ENCODE measurements at places on chromosomes 13 and 19. TPM values are rescaled to one million over a fixed set of nuclear protein-coding genes. Genes with fewer than 3 reads are reported as not detected.
A peak's percentile ranks its signal among the peaks of the same experiment; 100 is the strongest.

FCER2 gene
- not detected for total RNA-seq

DNA sequence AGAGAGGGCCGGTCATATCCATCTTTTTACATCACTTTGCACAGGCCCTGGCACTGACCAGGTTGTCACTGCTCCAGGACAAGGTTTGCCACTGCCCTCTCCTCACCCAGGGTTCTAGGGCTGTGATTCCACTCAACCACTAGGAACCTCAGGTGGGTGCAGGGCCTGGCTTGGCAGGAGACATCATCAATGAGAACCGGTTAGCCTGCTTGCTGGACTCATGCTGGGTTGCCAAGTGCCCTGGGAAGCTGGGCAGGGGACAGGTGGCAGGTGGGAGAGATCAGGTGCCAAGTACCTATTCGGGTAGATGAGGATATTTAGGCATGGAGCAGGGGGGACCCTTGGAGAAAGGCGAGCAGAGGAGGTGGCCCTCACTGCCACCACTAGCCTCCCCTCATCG, 4.2 kb upstream of the CERS4 start:
- DNase-seq, result no peak

TNNT1 gene
- total RNA-seq, result 7.4 TPM

GRCh38 chr13:33997574-33997973, 179.6 kb downstream of the RFC3 start:
- no peak for DNase-seq

- DNase-seq, result no peak
Measured at GRCh38 chr19:53010494-53010893, 3.2 kb upstream of the ERVV-1 start.

DNA sequence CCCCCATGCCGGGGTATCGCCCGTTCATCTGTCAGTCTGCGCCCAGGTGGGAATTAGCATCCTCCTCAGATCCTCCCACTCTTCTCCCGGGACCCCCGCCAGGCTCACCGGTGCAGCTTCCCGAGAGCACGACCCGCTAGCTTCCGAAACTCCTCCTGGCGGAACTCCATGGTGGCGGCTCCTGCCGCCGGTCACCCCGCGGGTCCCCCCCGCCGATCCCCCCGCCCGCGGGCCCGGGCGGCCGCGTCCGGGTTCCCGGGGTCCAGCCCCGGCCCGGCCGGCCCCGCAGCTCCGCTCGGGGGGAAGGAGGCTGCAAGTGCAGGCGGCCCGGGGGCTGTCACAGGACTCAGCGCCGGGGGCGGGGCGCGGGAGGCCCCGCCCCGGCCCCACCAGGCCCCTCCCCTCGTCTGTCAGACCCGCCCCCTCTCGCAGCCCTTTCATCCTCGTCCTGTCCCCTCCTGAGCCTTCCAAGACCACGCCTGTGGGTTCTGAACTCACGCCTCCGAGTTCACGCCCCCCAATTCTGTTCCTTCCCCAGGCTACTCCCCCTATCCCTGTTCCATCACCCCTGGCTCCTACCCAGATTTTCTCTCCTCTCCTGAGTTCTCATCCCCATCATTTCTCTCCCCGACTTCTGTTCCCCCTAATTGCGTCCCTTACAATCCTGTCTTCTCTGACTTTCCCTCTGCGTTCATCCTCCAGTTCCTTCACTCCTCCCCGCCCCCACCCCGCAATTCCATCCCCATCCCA, at the start of gene SLC17A7:
Gene SLC17A7 (minus strand): TSS at position 318 of the 750 bp plus-strand sequence. CDS start 148 bp downstream, at position 170.
- DNase-seq, result no peak

DNAAF3 gene
- 0.17 TPM for total RNA-seq

ANGPTL8 gene
- not detected for total RNA-seq

GRCh38 chr19:56252699-56253422, 19.7 kb upstream of the EDDM13 start:
- peak; percentile 62 for DNase-seq

PIK3R2 gene
- 10.1 TPM for total RNA-seq

- DNase-seq, result no peak
Measured at GRCh38 chr19:3266792-3267514, 42.5 kb downstream of the CELF5 start.

ZNF681 gene
- total RNA-seq, result 0.66 TPM

LRRC25 gene
- 4.6 TPM for total RNA-seq

GRCh38 chr13:109422161-109422560, 364.2 kb downstream of the IRS2 start:
- DNase-seq, result no peak

ZFP36 gene
- total RNA-seq, result 3.1 TPM

DNA sequence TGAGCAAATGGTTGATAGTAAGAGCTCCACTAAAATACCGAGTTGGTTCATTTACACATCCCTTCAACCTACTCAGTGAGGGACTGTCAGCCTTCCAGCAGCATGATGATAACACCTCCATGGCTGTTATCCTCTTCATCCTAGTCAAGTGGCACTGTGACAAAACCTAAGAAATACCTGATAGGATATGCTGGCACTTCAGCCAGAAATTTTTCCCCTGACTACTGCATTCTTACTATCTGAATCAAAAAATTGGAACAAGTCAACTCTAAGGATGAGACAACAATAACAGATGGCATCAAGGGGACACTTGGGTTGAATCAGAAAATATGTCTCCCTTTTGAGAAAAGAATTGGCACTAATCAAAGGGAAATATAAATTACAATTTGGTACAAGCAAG, 193.9 kb downstream of the KCTD12 start:
- no peak for DNase-seq

RUVBL2 gene
- total RNA-seq, result 128 TPM

GRCh38 chr19:29293292-29293691, 80.3 kb upstream of the UQCRFS1 start:
- DNase-seq, result no peak

GRCh38 chr19:5293612-5294378, 46.8 kb downstream of the PTPRS start:
- DNase-seq, result peak; percentile 52

DNA sequence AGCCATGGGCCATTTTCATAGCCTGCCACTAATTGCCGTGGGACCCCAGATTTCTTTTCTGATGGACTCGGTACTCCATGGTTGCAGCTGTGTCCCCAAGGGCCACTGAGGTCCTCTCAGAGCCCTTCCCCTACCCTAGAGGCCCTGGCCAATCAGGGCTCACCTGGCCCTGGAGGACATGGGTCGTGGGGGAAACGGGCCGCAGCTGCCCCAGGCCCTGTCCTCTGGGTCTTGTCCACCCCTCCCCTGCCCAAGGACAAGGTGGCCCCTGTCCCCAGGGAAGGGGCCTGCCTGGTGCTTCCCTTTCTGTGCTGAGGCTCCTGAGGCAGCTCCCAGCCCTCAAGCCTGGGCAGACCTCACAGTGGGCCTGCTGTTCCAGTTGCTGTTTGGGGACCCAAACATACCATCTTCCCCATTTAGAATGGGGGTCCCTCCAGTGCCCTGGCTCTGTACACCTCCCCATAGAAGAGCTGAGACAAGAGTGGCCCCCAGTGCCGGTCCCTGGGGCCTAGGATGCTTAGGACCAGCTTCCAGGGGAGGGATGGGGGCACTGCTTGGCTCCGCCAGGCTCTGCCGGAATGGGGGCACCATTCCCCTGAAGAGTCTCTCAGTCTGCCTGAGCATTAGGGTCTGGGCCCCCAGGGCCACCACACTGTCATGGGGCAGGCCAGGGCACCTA, 3.2 kb downstream of the RAB11B start:
- no peak for DNase-seq

DNA sequence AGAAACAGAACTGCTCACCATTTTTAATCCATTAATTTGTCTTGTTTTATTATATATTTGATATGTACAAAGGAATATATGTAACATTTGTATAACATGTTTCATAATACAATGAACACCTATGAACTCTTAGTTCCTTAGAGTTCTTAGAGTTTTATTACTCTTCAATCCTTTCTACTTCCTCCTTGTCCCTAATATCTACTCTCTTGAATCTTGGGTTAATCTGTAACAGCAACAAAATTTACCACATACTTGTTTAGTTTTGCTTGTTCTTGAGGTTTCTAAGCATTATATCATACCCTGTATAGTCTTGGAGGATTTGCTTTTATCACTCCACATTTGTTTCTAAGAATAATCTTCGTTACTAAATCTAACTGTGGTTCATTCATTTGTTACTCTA, 151.4 kb downstream of the PDS5B start:
- peak; percentile 13 for DNase-seq

LYL1 gene
- under 0.01 TPM for total RNA-seq

DNA sequence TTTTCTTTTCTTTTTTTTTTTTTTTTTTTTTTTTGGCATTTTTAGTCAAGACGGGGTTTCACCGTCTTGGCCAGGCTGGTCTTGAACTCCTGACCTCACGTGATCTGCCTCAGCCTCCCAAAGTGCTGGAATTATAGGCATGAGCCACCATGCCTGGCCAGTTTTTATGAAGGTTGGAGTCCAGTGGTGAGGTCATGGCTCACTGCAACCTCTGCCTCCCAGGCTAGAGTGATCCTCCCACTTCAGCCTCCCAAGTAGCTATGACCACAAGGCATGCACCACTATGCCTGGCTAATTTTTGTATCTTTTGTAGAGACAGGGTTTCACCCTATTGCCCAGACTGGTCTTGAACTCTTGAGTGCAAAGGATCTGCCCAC, 4.2 kb downstream of the SNRPA start:
- no peak for DNase-seq

DNA sequence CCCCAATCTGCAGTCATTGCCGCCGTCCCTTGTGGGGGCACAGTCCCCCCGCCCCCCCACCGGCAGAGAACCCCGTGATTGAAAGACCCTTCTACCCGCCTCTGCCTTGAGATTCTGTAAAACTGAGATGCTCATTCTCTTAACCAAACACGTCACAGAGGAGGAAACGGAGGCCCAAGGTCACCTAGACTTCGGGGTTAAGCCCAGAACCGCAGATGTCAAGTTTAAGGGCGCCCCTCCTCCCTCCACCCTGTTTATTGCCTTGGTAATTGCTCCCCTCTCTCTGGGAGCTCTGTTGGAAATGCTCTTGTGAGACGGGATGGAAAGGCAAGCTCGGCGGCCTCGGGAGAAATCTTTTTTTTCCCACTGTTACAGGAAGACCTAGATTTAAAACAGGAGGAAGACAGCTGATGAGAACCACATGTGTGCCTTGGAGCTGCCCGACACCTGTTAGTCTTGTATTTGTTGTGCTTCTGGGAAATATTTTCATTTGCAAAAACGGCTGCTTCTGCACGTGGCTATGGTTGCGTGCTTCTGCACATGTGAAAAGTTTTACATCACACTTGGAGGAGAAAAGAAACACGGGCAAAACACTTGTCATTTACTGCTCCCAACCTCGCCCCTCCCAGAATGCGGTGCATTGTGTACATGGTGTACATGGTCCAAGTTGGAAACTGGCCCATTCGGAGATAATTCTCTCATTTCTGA, 1.1 kb upstream of the MED26 start:
- DNase-seq, result peak; percentile 23

DNA sequence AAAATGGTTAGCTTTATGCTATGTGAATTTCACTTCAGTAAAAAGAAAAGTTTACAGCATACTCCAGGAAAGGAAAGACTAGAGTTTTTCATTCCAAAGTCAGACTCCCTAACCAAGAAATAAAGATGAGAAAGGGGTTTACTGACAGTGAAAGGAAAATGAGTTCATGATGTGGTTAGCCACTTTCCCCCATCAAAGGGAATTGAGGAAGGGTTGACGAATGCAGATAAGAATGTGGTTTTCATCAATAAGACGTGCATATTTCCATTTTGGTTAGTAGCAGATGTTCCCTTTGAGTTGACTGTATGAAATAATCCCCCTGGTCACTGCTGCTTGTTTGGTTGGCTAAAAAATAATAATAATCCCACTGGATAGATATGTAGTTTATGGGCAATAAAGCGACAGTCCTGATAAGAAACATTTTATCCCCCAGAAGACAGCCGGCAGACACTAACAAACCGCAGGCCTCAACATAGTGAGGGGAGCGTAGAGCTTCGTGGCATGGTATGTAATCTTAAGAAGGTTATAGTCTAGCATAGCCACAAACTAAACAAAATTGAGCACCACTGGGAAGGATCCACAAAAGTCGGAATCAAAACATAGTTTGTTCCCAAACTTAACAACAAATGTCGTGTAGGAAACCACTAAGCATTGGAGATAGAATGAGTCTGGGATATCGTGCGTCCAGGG, 114.8 kb downstream of the COL4A2 start:
- peak; percentile 78 for DNase-seq

GRCh38 chr19:49441960-49442350, 628 bp upstream of the SLC17A7 start:
- no peak for DNase-seq

DNA sequence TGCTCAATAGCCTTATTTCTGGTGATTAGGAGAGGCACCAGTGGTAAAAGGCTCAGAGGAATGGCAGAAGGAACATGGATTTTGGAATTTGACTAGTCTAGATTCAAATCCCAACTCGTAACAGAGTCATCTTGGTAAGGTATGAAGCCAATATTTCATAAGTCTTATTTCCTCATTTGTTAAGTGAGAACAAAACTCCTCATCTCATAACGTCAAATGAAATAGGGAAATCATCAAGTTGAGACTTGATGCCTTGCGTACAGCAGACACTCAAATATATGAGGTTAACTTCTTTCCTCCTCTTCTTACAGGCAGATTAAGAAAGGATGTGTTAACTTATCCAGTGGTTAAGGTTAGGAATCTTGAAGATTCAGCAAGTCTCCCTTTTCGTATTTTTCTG, 189.2 kb downstream of the DLEU7 start:
- DNase-seq, result no peak

PSG6 gene
- total RNA-seq, result 0.17 TPM

GRCh38 chr13:101690871-101691270, 238.4 kb downstream of the ITGBL1 start:
- DNase-seq, result no peak

CEACAM3 gene
- total RNA-seq, result not detected

GRCh38 chr19:35115177-35115951, at the start of gene FXYD3:
FXYD3 (plus strand) TSS chr19:35115823; CDS start chr19:35119377, 3,554 bp downstream.
- no peak for DNase-seq

FFAR2 gene
- not detected for total RNA-seq

GRCh38 chr13:89458456-89458855, 1787.3 kb downstream of the SLITRK5 start:
- no peak for DNase-seq

DNA sequence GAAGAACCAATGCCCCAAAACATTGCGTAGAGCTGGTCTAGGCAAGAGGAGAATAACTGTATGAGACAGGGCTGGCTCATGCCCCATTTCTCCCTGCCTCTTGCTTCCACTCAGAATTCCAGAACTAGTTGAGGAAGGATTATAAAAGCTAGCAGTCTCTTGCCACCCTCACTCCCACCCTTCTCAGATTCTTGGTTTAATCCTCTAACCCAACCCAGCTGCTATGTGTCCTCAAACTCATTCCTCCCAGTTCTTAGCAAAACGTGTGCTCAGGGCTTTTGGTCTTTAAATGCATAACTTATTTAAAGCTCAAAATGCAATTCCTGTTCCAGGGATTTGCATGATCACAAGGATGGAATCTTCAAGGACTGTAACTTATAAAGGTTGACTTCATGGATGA, 466.3 kb downstream of the COG6 start:
- DNase-seq, result no peak

DNA sequence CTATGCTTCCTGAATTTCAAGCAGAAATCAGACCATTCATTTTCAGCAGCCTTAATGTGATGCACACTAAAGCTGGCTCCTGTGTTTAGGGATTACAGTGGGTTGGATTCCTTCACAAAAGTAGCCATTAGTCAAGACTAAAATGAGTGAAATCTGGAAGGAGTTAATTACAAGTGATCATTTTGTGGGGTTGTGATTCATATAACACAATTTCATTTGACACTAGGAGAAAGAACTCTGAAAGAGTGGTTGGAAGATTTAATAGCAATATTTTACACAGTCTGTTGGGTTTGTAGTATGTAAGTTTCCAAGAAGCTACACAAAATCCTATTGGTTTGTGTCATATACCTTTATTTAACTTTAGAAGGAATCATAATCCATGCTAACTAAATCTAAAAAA, 236.9 kb downstream of the DCT start:
- DNase-seq, result no peak

Measured in fibroblast of lung (primary cell).